Kidney capillary endothelial cell (primary cell): ENCODE measurements at places on chromosomes 7 and 10.
A peak's percentile ranks its signal among the peaks of the same experiment; 100 is the strongest.

- DNase-seq = peak; percentile 21
Measured at GRCh38 chr10:80204677-80205476, 460 bp downstream of the ANXA11 start.

- DNase-seq = no peak
Measured at GRCh38 chr7:9776900-9777299, 1196.8 kb upstream of the PHF14 start.

GRCh38 chr7:97226541-97226940 is 109.0 kb downstream of the SDHAF3 start:
- DNase-seq = no peak

DNA sequence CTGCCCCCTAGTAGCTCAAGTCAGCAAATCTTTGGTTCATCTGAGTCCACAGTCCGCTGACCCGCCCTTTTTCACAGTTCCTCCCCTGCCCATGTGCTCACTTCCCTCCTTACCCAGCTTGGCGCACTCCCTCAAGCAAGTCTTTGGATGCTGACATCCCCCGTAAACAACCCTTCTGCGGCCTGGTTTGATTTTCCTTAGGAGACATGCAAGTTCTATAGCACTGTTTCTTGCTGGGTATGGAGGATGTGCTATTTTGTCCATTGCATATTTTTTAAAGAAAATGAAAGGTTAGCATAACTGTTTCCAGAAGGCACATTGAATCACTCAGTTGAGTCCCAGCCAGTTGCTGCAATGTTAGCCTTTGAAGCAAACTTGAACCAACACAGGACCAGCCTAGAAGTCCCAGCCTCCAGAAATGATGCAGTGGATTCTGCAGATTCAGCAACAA is 38.2 kb downstream of the HTRA1 start:
- DNase-seq = no peak

GRCh38 chr7:36286226-36286625 is 103.4 kb upstream of the ANLN start:
- DNase-seq = no peak

- peak; percentile 67 for DNase-seq
Measured at GRCh38 chr10:96863922-96864543, 31.9 kb downstream of the LCOR start.

DNA sequence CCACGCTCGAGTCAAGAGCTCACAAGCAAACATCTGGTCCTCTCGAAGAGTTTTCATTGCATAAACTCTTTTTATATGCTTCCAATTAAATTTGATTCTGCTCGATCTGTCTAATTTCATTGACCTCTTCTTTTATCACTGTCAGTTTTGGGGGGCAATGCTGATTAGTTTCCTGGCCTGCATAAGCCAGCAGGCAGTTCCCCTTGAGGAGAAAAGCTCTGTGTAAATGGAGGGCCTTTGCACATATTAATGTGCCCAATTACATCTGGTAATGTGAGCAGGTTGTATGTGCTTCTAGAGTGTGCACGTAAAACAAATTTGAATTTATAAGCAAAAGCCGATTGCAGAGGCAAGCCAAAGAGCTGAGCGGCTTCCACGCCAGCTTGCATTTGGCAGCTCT is 210.3 kb downstream of the ABCA13 start:
- no peak for DNase-seq

GRCh38 chr10:77360835-77361234 is 276.8 kb downstream of the KCNMA1 start:
- no peak for DNase-seq

DNA sequence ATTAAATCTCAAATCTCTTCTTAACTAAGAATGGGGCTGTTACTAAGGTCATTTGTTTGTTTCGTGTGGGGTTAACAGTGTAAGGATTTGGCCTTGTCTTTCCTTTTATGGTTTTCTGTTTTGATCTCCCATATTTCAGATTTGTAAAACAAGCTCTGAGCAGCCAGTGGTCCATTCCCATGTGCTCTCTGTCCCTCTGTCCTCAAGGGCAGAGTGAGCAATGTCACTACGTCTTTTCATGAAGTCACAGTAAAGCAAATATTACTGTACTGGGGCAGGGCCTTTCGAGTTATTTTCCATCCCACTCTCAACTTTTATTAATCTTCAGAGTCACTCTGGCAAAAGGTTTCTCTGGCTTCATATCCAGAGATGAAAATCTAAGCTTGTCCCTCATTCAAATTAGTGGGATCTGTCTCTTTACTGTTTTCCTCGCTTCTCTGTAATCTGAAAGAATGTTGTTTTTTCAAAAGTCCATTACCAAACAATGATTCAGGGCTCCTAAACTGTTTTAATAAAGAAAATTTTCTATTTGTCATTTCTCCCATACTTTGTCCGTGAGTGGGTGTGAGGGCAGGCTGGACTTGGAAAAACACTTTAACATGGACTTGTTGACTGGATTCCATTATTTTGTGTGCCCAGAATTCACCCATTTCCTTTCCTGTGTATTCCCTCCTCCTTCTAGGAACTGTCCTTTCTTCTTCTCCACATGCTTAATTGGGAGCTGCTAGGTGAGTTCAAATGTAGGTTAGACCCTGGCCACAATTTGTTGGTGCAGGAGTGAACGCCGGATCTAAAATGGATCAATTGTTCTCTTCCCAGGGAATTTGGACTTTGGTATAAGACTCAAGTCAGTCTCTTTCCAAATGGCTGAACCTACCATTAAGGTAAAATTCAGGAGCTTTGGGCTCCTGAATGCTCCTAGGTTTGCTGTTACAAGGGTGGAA is 42.1 kb upstream of the NAMPT start:
- no peak for DNase-seq

- DNase-seq = no peak
Measured at GRCh38 chr10:46290101-46290886, 3.5 kb downstream of the ANTXRL start.

GRCh38 chr7:6590645-6591110 is 857 bp downstream of the INTS15 start:
- no peak for DNase-seq

GRCh38 chr7:1430056-1430845 is 29.0 kb downstream of the MICALL2 start:
- no peak for DNase-seq

- no peak for DNase-seq
Measured at GRCh38 chr10:8950978-8951377, 896.5 kb downstream of the GATA3 start.

DNA sequence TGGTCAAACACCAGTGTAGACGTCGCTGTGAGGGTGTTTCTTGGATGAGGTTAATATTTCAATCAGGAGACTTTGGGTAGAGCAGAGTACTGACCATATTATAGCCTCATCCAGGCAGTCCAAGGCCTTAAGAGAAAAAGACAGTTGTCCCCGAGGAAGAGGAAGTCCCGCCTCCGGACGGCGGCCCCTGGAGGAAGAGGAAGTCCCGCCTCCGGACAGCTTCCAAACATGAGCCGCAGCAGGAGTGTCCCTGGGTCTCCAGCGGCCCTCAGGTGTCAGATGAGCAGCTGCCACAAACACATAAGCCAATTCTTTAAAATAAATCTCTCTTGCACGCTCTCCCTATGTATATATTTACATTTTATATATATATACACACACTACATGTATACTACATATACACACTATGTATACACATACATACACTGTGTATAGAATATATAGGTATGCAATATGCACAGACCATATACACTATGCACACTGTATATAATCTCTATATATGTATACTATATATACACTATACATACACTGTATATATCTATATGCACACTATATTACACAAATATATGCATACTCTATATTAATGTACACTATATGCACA is 37.5 kb downstream of the PWWP2B start:
- peak; percentile 60 for DNase-seq

- no peak for DNase-seq
Measured at GRCh38 chr7:29084832-29085231, 61.5 kb downstream of the CPVL start.

DNA sequence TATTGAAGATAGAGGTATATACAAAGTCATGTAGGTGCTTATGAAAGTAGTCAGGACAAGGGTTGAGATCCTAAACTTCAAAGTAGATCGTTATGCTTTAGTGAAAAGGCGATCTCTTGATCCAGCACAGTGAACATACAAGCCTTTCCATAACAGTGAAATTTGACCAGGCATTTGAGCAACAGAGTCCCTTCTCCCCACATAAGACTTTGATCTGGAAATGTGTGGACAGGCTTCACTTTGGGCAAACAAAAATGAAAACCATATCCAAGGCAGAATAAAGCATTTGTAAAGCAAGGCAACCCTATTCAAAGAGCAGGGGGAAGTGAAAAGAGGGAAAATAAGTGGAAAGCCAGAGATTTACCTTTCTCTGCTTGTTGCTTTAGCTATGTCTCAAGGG is 311.9 kb upstream of the SORCS1 start:
- no peak for DNase-seq

DNA sequence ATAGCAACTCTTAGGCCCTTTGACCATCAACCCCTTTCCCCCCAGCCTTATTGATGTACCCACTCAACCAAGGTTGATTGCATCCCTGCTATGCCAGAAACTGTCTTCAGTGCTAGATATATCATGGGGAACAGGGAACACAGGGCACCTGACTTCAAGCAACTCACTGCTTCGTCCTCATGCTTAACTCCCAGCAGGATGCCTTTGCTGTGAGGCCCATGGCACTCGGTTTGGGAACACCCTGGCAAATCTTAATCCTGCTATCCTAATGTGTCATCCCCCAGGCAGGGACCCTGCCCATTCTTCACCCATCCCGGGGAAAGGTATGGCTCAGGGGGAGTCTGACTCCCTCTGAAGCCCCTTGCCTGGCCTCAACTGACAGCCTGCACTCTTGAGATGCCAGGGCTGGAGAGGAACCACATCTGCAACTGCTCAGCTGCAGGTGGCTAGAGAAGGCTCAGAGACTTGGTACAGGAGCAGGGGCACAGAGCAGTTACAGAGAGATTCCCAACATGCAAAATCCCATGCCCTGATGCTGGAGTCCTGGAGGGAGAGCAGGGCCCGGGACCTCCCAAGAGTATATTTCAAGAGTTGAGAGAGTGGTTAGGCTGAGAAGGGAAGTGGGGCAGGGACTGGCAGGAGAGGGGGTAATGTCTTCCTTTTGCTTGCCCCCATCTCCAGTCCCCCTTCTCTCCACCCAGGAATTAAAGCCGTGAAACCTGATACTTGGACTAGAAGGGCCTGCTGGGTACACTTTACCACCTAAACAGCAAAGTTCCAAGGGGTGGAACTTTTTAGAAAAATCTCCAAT is 2.4 kb upstream of the UNC5B start:
- no peak for DNase-seq

- DNase-seq = no peak
Measured at GRCh38 chr10:90997670-90998069, 76.8 kb upstream of the ANKRD1 start.

- DNase-seq = no peak
Measured at GRCh38 chr7:102395592-102395872, 631 bp upstream of the PRKRIP1 start.
